Kidney (tissue), 22 donors: ENCODE measurements at places on chromosomes 7 and 10. TPM values are rescaled to one million over a fixed set of nuclear protein-coding genes. Genes with fewer than 3 reads are reported as not detected.
A peak's percentile ranks its signal among the peaks of the same experiment; 100 is the strongest.

MBL2 gene
- total RNA-seq, result not detected

SDK1 gene
- 38.3 TPM for total RNA-seq

OPN4 gene
- not detected for total RNA-seq

SYT15 gene
- total RNA-seq, result 12.7 TPM

TMEM229A gene
- total RNA-seq, result not detected

- no peaks in the 10 kb centered on the region for H3K36me3 ChIP-seq
- H3K27ac ChIP-seq, result no peak overlapping the region
- no peak for DNase-seq
- H3K27me3 ChIP-seq, result no peaks in the 10 kb centered on the region
- no peaks in the 10 kb centered on the region for H3K4me1 ChIP-seq
Measured at GRCh38 chr7:53237344-53237913, 202.0 kb downstream of the POM121L12 start.

GRCh38 chr10:5832946-5833345 lies 19.7 kb upstream of the GDI2 start:
- H3K27me3 ChIP-seq, result no peaks in the 10 kb centered on the region
- H3K36me3 ChIP-seq, result no peaks in the 10 kb centered on the region
- no peak overlapping the region for H3K27ac ChIP-seq
- no peaks in the 10 kb centered on the region for H3K4me1 ChIP-seq
- no peak for DNase-seq

- H3K27me3 ChIP-seq, result no peaks in the 10 kb centered on the region
- no peaks in the 10 kb centered on the region for H3K36me3 ChIP-seq
- no peak for DNase-seq
- no peaks in the 10 kb centered on the region for H3K4me1 ChIP-seq
- no peak overlapping the region for H3K27ac ChIP-seq
Measured at GRCh38 chr10:92662848-92663247, 26.9 kb upstream of the HHEX start.

DNA sequence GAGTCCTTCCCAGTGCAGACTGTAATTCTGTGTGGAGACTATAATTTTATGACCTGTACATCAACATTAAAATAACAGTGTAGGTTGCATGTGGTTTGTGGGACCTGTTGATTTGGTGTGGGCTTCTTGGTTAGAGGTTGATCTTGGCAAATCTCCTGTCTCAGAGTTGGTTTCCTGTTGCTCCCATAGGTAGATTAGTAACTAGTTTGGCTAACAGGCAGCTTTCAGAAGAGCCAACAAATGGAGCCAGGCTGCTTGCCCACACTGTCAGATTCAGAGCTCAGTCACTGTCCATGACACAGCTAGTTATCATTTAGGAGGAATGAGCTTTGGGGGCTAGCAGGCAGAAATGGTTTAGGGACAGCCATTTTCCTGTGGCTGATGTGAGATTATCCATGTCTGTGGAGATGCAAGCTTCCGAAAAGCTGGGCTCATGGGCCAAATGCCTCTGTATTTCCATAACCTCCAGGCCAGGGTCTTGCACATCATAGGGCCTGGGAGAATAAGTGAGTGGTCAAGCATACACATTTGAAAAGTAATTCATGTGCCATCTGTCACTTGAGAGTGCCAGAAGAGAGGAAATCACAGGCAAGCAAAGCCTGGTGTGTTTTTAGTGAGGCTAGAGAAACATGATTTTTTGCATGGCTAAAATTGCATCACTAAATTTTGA lies 33.4 kb downstream of the CCM2 start:
- H3K4me3 ChIP-seq, result no peak overlapping the region
- no peaks in the 10 kb centered on the region for H3K27me3 ChIP-seq
- no peaks in the 10 kb centered on the region for H3K36me3 ChIP-seq
- no peak for DNase-seq

- no peak overlapping the region for H3K4me3 ChIP-seq
- no peaks in the 10 kb centered on the region for H3K4me1 ChIP-seq
- no peaks in the 10 kb centered on the region for H3K36me3 ChIP-seq
- no peaks in the 10 kb centered on the region for H3K27me3 ChIP-seq
- no peak for DNase-seq
Measured at GRCh38 chr7:28532181-28532580, 119.9 kb downstream of the CREB5 start.

DNA sequence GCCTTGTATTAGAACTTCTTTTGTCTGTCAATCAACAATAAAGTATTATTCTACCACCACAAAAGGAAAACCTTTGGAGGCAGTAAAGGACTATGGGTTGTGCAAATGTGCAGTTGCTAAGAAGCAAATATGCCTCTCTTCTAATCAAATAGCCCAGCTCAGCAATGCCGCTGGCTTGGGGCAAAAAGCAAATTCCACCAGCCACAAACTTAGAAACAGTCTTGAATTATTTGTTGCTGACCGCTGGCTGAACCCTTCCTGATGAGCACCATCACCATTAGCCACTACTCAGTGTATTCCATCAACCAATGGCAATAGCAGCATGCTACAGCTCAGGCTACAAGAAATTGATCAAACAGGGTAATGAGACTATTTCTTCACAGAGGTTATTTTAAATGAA lies 51.0 kb downstream of the SKAP2 start:
- H3K27me3 ChIP-seq, result no peaks in the 10 kb centered on the region
- H3K36me3 ChIP-seq, result no peaks in the 10 kb centered on the region
- no peak overlapping the region for H3K27ac ChIP-seq
- H3K4me1 ChIP-seq, result no peaks in the 10 kb centered on the region
- no peak overlapping the region for H3K4me3 ChIP-seq

- DNase-seq, result no peak
- H3K4me1 ChIP-seq, result no peaks in the 10 kb centered on the region
- no peaks in the 10 kb centered on the region for H3K27me3 ChIP-seq
- no peaks in the 10 kb centered on the region for H3K36me3 ChIP-seq
- no peak overlapping the region for H3K4me3 ChIP-seq
Measured at GRCh38 chr10:29199339-29199738, 89.5 kb upstream of the LYZL1 start.

- no peak for DNase-seq
- no peak overlapping the region for H3K27ac ChIP-seq
- H3K4me1 ChIP-seq, result no peaks in the 10 kb centered on the region
Measured at GRCh38 chr10:108913300-108913699, 1010.0 kb downstream of the XPNPEP1 start.

GRCh38 chr10:124680675-124681074 lies 63.5 kb downstream of the FAM53B start:
- peaks cover 8% of the 10 kb centered on the region for H3K36me3 ChIP-seq
- no peak overlapping the region for H3K4me3 ChIP-seq
- H3K4me1 ChIP-seq, result peaks cover 40% of the 10 kb centered on the region
- no peak overlapping the region for H3K27ac ChIP-seq
- H3K27me3 ChIP-seq, result no peaks in the 10 kb centered on the region

DNA sequence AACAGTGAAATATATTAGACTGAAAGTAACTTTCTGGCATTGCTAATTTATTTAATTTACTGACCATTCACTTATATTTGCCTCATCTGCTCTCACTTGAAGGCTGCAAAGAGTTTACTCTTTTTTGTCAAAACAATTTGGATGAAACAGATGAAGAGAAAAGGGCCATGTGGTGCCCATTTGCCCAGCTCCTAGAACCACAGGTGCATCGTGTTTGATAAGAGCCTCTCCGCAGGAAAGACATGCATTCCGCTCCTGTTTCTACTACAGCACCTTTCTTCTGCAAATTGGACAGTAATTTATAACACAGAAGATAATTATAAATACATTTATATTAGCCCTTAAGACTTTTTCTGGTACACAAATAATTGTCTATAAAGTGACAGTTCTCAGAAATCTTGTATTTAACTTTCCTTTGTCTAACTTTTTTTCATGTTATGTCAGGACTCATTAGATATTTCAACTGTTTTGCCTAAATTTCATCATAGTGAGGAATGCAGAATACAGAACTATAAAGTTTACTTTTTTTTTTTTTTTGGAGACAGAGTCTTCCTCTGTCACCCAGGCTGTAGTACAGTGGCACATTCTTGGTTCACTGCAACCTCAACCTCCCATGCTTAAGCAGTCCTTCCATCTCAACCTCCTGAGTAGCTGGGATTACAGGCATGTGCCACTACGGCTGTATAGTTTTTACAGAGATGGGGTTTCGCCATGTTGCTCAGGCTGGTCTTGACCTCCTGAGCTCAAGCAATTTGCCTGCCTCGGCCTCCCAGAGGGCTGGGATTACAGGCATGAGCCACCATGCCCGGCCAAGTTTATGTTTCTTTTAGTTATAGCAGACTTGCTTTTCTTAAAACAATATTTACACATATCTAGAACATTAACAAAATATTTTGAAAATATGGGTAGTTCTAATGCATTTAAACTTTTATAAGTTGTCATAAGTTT lies 869 bp downstream of the LAMB4 start:
- H3K4me3 ChIP-seq, result no peak overlapping the region
- H3K36me3 ChIP-seq, result no peaks in the 10 kb centered on the region
- H3K27ac ChIP-seq, result no peak overlapping the region
- no peaks in the 10 kb centered on the region for H3K27me3 ChIP-seq

DNA sequence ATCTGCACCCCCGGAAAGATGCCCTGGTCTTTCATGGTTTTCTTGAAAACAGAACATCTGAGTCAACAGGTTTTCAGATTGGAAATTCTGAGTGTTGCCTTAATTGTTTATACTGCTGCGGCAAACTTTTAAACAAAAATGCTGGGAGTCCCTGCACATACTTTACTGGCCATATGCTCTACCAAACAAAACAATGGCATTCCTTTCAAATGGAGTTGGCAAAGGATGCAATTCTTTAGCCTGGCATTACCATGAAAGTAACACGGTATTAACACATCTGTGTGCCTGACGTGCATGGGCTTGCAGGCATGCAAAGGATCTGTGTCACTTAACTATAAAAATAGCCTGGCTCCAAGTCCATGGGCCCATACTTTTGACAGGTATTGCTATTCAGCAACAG lies 4.2 kb downstream of the INHBA start:
- H3K4me1 ChIP-seq, result peaks cover 5% of the 10 kb centered on the region
- H3K27me3 ChIP-seq, result peaks cover 3% of the 10 kb centered on the region
- H3K4me3 ChIP-seq, result peak overlapping the region; percentile 43
- DNase-seq, result no peak
- no peaks in the 10 kb centered on the region for H3K36me3 ChIP-seq
- H3K27ac ChIP-seq, result no peak overlapping the region

DNA sequence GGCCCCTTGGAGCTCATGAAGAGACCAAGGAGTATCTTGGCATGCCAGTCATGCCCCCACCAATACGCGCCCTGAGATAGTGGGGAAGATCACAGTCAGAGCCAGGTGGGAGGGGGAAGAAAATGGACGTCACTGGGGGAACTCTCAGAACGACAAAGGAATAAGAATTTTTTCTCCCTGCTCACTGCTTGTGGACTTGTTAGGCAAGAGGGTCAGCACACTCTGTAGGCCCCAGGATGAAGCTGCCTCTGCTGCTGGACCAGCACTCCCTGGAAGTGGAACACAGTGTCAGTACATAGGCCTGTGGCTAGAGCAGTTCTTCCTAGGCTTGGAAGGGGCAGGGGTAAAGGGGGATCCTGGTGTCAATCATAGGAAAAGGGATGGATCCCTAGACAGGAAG lies 46.5 kb downstream of the DRGX start:
- DNase-seq, result no peak
- no peak overlapping the region for H3K27ac ChIP-seq
- H3K4me1 ChIP-seq, result no peaks in the 10 kb centered on the region
- H3K36me3 ChIP-seq, result no peaks in the 10 kb centered on the region

- peak within 1 kb of the TSS; percentile 97 for H3K4me3 ChIP-seq
- peaks cover 4% of the 10 kb centered on the region for H3K36me3 ChIP-seq
- H3K27ac ChIP-seq, result peak within 1 kb of the TSS; percentile 83
- no peaks in the 10 kb centered on the region for H3K27me3 ChIP-seq
- H3K4me1 ChIP-seq, result no peaks in the 10 kb centered on the region
Measured at GRCh38 chr7:44044315-44045225, at the start of gene DBNL. Gene DBNL, plus strand, starts transcription at chr7:44044702. Its CDS starts 36 bp downstream, at chr7:44044738.

GRCh38 chr7:132687981-132688383 lies 111.7 kb upstream of the PLXNA4 start:
- no peak for DNase-seq
- H3K4me1 ChIP-seq, result no peaks in the 10 kb centered on the region
- H3K27ac ChIP-seq, result no peak overlapping the region
- H3K4me3 ChIP-seq, result no peak overlapping the region
- H3K36me3 ChIP-seq, result no peaks in the 10 kb centered on the region

- no peak for DNase-seq
- H3K4me3 ChIP-seq, result no peak overlapping the region
- no peaks in the 10 kb centered on the region for H3K27me3 ChIP-seq
- no peaks in the 10 kb centered on the region for H3K36me3 ChIP-seq
- H3K4me1 ChIP-seq, result no peaks in the 10 kb centered on the region
Measured at GRCh38 chr7:30559611-30560010, 35.1 kb upstream of the GARS1 start.

GRCh38 chr10:49744924-49745605 lies 17.1 kb downstream of the OGDHL start:
- H3K27ac ChIP-seq, result no peak overlapping the region
- H3K4me1 ChIP-seq, result peaks cover 4% of the 10 kb centered on the region
- H3K27me3 ChIP-seq, result no peaks in the 10 kb centered on the region
- H3K36me3 ChIP-seq, result peaks cover 68% of the 10 kb centered on the region
- DNase-seq, result no peak
- no peak overlapping the region for H3K4me3 ChIP-seq

DNA sequence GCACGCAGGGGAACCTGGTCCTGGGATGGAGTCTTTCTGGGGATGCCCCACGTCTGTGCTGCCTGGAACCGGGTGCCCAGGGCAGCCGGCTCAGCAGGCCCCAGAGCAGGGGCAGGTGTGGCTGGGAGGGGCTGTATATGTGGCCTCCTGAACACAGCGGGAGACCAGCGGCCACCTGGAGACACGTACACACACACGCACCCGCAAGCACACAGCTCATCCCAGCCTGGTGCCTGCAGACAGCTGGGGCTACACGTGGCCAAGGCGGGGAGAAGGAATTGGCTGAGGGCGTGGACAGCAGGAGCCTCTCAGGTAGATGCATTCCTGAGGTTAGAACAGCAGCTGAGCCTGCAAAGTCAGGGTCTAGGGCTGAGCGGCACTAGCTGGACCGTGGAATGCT lies 14.0 kb downstream of the ADAM8 start:
- no peak for DNase-seq
- H3K4me3 ChIP-seq, result no peak overlapping the region
- H3K27ac ChIP-seq, result no peak overlapping the region
- H3K36me3 ChIP-seq, result no peaks in the 10 kb centered on the region
- no peaks in the 10 kb centered on the region for H3K4me1 ChIP-seq

DNA sequence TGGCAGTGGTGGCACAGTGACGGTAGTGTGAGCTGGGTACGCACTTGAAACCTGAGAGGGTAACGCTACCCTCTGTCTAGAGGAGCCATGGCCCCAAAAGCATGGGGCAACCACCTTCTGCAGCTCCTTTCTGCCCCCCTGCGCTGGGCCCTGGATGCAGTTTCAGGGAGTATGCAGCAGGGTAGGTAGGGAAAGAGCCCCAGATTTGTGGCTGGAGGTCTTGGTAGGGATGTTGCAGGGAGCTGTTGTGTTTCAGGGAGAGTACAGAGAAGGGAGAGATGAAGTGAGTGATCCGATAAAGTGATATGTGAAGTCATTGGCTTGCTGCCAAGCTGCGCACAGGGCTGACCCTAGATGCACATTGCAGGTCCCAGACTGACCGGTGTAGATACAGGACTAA lies 2.7 kb upstream of the PGAM2 start:
- H3K36me3 ChIP-seq, result no peaks in the 10 kb centered on the region
- no peaks in the 10 kb centered on the region for H3K4me1 ChIP-seq
- peak; percentile 19 for DNase-seq
- no peaks in the 10 kb centered on the region for H3K27me3 ChIP-seq
